ENCODE measurements at places on chromosomes 6 and 20.

GRCh38 chr6:12592634-12593033 lies 123.9 kb upstream of the PHACTR1 start:
- peak; percentile 75 for DNase-seq

DNA sequence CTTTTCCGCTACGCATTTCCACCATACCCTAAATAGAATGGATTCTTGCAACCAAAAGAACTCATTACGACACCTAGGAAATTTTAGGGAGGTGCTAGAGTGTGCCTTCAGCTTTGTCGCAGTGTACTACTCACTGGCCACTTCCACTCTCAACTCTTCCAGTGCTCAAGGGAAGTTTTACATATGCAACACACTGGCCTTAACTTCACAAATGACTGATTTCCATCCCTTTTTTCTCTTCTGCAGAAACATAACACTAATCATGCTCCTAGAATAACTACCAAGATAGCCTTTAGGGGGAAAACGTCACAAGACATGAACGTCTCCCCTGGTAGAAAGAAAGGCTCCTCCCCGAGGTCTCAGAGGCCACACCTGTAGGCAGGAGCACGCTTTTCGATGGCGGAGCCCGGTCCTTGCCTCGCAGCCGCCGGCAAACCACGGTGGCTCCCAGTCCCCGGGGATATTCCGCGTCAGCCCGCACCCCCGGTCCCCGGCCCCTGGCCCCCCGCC lies 584 bp downstream of the LYRM4 start:
- peak; percentile 43 for DNase-seq

DNA sequence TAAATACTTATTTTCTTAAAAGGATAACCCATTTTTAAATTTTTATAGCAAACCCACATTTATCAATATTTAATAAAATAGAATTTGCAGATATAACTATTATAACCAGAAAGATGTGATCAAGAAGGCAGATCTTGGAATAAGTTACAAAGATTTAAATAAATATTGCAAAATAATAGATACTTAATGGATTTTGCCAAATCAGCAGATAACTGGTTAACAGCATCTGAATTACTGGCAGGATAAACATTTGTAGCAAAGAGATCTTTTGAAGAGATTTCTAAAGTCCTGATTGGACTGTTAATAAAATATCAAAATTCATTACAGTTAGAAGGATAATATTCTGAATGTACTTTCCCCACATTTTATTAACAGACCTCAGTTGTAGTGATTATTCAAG lies 144.2 kb downstream of the PDSS2 start:
- DNase-seq: no peak

DNA sequence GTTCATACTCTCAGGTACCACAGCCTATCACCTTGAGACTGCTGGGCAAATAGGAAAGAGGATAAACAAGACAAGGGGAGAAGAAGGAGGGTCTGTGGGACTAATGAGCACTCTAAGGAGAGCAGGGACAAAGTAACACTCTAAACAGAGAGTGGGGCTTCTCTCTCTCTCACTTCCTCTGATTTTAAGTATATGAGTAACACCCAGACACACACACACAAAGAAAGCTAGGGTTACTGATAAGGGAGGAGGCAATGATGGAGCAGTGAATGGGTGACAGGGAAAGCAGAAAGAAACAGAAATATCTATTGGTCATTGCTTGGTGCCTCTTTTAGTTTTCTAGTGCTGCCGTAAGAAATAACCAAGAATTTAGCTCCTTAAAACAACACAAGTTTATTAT lies 96.2 kb upstream of the RNF217 start:
- DNase-seq: no peak

DNA sequence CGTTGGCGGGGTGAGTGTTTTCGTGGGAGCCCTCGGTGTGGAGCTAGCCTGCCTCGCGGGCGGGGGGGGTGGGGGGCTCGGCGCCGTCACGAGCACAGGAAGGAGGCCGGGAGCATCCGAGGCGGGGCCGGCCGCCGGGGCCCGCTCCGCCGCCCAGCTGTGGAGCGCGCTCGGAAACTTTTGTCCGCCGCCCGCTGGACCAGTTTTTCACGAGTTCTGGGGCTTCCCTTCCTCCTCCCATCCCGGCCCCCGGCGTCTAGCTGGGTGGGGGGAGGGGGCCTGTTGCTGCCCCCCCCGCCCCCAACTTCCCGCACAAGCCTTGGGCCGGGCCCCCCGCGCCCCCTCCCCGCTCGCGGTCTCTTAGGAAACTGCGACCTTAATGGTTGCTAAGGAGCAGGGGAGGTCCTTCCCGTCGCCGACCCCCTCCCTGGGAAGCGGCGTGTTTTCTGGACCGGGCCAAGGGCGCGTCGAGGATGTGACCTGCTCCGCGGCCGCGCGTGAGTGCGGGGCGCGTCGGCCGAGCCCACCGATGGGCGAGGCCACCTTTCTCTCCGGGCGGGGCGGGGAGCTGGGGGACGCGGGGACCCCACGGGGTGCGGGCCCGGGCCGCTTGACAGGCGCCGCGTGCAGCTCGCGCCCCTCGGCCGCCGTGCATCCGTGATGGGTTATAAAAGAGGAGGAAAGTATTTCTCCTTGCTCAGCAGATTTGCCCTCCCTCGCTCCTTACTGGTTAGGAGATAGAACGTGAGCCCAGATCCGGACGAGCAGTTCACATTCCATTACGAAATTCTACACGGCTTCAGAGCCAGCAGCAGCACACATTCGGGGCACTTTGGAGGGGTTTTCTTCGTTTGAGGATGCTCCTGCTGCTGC lies 1.4 kb downstream of the RREB1 start:
- DNase-seq: peak; percentile 76

- DNase-seq: no peak
Observed at GRCh38 chr6:42279144-42279781, 61.6 kb upstream of the MRPS10 start.

DNA sequence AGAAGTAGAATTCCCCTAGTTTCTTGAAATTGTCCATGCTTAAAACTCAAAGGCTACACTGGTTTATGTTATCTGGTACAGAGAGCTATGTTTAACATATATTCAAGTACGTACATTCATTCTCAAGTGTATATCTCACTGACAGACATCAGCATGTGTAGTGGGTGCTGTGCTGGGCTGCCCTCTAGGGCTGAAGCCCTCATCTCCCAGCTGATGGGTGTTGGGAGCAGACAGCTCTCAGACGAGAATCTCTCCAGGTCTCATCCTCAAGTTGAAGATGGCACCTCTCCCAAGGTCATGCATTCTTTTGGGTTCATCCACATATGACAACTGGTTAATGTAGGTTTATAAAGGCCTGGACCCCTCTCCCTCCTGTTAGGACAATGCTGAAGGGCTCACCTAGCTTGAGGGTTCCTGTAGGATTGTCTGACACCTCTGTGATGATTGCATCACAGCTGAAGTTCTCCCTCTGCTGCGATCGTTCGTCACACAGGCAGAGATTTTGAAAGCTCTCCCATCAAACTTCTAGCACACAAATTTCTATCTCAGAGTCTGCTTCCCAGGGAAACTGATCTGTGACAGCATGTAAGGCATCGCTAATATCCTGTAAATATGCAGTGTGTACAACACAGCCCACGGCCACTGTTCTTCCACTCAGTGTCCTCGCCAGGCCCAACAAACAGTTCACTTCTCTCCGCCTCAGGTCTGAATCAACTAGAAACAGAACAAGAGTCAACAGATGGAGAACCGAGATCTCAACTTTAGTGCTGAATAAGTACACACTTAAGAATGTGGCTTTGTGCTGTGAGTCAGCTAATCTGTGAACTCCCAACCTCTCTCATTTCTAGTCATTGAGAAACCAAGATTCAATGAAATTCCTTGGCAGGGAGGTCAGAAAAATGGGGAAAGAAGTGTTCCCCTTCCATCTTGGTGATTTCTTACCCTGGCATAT lies 43.2 kb downstream of the PREP start:
- peak; percentile 85 for DNase-seq

DNA sequence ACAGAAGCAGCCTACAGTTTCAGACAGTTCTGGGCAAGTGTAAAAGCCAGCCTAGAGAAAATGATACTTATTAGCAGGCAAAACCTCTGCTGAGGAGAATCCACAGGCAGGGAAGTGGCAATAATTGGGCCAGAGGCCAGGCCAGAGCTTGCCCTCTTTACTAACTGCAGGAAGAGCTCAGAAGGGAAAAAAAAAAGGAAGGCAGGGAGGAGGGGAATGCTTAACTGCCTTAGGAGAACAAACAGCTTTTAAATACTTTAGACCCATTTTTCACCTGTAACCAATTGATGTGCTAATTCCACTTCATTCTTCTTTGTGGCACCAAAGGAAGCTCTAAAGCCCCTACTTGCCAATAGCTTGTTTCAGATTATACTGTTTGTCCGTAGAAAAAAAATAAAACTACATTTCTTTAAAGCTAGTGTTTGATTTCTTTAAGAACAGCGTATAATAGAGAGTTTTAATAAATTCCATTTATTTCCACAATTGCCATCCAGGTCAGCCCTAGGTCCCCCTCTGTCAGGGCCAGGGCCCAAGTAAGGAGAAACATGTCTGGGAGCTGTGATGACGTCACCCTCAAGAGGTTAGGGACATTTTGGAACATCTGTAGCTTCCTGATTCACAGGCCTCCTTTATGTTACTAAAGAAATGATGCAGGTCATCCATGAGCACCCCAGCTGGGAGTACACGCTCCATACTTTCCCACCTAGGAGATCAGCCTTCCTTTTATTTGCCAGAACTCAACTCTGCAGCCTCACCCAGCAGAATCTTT lies 384.3 kb downstream of the CDC5L start:
- no peak for DNase-seq

GRCh38 chr20:20824924-20825584 lies 112.6 kb upstream of the RALGAPA2 start:
- peak; percentile 25 for DNase-seq

DNA sequence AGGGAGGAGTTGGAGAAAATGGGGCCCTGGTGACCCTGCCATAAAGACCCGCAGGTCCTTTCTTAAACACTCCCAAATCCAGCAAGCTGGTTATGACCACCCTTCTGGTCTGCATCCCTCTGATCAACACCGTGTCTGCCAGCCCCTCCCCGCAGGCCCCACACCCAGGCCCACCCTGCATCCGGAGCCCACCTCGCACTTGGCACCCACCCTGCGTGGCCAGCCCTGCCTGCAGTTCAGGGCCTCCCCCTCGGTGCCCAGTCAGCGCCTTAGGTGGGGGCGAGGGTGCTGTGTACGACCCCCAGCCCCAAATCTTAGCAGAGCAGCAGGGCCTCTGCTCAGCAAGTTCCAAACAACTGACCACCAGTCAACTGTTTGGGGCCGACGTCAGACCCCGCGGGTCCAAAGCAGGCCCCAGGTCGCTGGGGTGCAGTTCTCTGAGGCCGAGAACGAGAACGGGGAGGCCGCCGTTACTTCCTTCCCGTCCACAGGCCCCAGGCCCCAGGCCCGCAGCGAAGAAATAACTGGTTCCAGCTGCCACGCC lies 1.2 kb downstream of the ACSS1 start:
- no peak for DNase-seq

DNA sequence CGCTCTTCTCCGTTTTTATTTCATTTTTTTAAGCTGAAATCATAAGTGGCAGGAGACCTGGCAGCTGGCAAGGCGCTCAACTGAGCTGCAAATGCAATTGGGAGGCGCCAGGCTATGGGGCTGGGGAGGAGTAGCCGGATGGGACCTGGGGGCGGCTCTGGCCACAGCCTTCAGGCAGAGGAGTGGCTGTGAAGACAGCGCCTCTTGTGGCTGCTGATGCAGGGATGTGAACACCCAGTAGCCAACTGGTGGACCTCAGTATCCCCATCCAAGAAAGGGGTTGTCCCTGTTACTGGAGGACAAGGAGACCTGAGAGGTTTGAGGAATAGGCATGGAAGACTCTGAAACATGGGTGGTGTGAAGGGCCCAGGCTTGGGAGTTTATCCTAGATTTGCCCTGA lies 12.6 kb downstream of the KCNK17 start:
- DNase-seq: no peak

DNA sequence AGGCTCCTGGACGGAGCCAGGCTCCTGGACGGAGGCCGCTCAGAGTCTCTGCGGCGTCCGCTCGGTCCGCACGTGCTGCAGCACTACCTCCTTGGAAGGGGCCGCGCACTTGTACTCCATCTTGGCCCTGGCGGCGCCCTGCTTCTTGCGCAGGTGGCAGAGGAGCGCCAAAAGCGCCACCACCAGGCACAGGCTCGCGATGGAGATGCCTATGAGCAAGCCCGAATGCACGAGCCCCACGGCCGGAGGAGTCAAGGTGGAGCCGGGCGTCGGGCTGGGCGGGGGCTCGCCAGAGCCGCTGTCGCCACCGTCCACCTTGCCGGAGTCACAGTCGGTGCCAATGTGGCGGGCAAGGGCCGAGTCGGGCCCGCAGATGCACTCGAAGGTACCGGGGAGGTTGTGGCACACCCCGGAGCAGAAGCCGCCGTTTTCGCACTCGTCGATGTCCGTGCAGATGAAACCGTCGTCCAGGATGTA lies 1.7 kb downstream of the THBD start:
- DNase-seq: no peak

- DNase-seq: no peak
Observed at GRCh38 chr20:64153861-64154589, 10.2 kb upstream of the MYT1 start.

DNA sequence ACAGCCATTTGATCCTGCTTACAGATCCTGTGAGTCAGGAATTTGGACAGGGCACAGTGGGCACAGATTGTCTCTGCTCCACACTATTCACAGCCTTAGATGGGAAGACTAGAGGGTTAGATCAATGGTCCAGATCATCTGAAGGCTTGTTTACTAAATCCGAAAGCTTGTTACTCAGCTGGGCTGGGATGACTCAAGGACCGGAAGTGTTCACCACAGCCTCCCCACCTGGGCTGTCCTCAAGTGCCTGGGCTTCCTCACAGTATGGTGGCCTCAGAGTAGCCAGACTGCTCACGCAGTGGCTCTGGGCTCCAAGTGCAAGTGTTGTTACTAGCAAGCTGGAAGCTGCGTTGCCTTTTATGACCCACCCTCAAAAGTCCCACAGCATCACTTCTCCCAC lies 75.4 kb upstream of the INSM1 start:
- DNase-seq: no peak

DNA sequence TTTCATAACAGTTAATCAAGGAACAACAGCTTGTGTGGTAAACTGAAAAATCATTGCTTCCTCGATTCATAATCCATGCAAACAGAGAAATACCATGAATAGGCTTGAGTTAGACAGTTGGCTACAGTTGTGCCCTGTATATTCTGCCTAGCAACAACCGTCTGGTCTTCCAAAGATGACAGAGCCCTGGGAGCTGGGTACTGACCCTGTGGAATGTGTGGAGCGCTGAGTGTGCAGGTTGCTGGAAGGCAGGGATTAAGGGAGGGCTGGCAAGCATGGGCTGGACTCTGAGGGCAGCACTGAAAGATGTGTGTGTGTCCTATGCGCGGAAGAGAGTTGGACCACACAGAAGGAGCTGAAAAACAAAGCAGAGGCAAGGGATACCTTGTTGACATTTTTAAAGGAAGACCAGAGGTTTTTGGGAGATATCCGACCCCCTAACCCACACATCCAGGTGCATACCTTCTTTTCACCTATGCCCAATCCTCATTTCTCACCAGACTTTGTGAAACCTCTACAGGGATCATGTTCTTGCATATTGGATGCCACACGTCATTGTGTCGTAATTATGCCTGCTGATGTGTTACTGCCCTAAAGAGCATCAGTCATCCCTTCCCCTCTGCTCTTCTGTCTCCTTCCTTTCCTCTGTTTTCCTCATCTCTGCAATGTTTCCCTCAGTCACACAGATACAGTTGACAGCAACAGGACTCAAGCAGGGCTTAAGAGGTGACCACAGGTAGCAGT lies 58.2 kb upstream of the VGLL2 start:
- peak; percentile 0 for DNase-seq

- DNase-seq: peak; percentile 39
Observed at GRCh38 chr6:37373822-37374471, 20.2 kb downstream of the RNF8 start.

Data from fibroblast of skin of scalp (primary cell).